CD4-positive, alpha-beta T cell treated with Interleukin-10 for 1 hour (primary cell): ENCODE measurements at places on chromosomes 12 and 14.

DNA sequence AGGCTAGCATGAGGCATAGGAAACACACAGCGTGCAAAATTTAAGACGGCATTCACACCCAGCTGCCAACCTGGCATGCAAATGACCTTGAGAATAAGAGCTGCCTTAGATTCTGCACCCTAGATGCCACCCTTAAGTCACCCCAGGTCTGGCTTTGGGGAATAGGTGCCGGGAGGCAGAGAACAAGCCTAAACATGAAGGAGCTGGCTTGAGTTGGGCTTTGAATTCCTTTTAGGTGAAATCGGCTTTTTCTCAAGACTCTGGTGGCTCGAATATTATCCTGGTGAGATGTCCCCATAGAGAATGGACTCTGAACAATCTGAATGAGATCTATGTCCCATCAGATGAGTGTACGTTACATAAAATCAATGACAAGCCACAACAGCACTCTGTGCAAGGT lies 1090.5 kb downstream of the VRK1 start:
- DNase-seq: no peak

DNA sequence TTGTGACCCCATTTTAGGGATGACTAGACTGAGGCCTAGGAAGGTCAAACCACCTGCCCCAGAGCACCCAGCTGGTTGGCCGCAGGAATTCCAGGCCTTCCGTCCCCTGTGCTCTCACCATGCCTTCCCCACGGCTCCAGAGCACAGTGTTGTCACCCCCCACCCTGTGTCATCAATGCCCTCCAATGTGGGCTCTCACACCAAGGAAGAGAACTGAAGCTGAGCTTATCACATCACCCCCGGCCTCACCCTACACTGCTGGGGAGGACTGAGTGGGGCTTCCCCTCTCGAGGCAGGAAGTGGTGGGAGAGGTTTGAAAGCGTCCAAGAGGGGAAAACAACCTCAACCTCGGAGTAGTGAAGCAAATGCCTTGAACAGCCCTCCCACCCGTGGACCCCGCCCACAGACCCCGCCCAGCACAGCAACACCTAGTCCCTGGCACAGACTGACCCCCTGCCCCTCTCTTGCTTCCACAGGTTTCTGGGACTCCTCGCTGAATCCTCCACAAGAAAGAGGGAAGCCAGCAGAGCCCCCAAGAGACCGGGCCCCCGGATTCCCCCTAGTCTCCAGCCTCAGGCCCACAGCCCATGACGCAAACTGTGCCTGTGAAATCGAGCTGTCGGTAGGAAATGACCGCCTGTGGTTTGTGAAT lies 97.2 kb downstream of the LGMN start:
- peak; percentile 87 for DNase-seq

DNA sequence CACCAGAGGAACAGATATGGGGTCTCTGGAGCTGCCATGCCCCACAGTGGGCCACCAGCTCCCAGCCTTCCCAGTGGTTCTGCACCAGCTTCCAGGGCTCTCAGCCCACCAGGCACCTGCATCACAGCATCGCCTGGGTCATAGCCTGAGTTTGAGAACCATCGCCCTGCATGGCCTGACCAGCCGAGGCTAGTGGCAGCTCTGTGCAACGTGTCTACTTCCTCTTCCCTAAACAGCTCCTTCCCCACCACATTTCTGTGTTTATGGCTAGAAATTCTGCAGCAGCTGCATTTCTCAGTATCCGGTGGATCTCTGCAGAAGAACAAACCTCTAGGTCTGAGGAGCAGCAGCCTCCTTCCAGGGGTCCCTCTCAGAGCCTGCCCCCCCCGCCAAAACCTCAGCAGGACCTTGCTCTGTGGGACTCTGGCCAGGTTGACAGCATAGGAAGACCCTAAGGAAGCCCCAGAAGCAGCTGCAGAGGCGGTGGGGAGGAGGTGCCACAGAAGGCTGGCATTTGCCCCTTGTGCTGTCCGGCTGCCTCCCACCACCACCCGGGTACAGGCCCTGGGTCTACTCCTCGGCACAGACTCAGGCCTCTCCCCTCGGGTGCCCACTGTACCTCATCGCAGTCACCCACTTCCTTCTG lies 47.7 kb downstream of the PSMA6 start:
- no peak for DNase-seq

GRCh38 chr14:54370323-54371198 lies 26.2 kb upstream of the CDKN3 start:
- DNase-seq: no peak

DNA sequence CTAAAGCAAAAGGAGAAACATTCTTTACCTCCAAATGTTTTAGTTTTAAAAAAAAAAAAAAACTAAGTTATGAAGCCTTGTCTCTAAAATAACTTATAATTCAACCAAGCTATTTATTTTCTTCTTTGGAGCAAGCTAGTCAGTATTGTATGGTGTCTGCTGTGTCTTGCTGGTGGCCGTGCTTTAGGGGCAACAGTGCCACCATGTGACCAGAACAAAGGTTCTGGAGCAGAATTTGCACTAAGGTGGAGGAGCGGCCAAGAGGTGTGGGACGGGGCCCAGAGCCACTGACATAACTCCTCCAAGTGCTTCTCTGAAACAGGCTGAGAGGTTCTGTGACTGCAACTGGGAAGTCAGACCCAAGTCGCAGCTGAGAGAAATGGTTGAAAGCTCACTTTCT lies 4.5 kb downstream of the FICD start:
- DNase-seq: peak; percentile 19

GRCh38 chr12:58509116-58509885 lies 411.0 kb downstream of the LRIG3 start:
- no peak for DNase-seq

- no peak for DNase-seq
Measured at GRCh38 chr14:99883866-99884650, 90.8 kb downstream of the EML1 start.

DNA sequence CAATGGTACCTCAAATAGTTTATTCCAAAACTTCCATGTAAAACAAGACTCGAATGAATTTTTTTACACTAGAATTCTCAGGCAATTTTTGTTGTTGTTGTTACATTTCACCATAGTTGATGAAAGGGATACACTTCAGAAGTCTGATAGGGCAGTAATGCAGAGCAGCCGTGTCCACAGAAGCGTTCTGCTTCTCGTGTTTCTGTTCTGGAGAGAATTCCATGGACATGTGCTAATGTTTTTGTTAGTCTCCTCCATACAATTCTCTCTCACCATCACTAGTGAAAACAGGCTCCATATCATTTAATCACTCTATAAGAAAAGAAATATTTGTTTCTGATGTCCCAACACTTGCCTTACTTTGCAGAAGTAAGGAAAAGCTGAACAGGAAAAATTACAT lies 606.1 kb downstream of the SLC16A7 start:
- DNase-seq: no peak

GRCh38 chr12:124720681-124721500 lies 142.8 kb downstream of the SCARB1 start:
- DNase-seq: no peak

DNA sequence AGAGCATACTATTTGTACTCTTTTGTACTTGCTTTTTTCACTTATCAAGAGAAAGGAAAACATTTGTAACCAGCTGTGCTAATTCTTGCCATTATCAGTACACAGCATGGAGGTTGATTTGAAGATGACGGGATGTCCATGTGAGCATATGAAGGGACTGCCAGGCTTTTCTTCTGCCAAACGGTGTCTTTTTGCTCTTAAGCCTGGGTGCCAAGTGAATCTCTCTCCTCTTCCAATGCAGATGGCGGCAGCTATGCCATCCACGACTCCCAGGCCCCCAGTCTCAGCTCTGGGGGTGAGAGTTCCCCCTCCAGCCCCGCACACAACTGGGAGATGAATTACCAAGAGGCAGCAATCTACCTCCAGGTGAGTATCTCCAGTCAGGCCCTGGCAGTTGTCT lies 38.9 kb downstream of the TPCN1 start:
- DNase-seq: no peak

GRCh38 chr14:70803321-70804310 lies 5.7 kb downstream of the MAP3K9 start:
- DNase-seq: no peak

DNA sequence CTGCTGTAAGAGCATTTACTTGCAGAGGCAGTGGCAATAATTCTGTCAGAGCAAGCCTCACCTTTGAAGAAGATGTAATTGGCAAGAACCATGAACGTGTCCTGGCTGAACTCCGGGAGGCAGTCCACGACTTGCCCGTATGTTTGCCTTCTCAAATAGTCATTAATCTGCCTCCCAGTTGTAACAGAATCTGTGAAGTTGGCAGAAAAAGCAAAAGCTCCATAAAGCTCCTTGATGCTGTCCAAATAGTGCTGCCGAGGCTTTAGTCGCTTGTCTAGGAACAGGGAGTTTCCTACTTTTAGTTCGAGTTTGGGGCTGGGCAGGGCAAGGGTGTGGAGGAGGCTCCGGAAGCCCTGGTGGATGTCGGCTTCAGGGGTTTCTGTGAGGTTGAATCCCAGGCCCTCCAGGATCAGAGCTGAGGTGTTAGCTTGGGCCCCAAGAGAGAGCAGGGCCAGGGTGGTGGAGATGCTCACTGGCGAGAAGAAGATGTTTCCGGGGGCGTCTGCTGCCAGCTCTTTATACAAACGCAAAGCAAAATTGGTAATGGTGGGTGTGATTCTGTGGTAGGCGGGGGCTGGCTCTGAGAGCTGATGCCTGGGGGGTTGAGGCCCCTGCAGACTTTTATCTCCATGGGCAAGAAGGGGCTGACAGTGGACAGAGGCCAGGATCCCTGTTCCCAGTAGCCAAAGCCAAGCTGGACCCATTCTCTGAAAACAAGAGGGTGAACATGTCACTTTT lies 4.4 kb downstream of the SERPINA11 start:
- no peak for DNase-seq

GRCh38 chr12:121095544-121096198 lies 37.0 kb upstream of the P2RX7 start:
- peak; percentile 84 for DNase-seq

- no peak for DNase-seq
Measured at GRCh38 chr12:47078086-47078395, 1.4 kb upstream of the PCED1B start.

DNA sequence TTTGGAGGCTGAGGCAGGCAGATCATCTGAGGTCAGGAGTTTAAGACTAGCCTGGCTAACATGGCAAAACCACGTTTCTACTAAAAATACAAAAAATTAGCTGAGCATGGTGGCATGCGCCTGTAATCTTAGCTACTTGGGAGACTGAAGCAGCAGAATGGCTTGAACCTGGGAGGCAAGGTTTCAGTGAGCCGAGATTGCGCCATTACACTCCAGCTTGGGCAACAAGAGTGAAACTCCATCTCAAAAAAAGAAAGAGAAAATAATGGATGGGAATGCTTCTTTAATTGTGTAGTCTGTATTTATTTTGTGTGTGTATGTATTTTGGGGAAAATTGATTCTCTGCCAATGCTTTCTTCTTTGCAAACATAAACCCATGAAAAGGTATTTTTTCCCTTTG lies 32.5 kb downstream of the SRGAP1 start:
- DNase-seq: no peak

DNA sequence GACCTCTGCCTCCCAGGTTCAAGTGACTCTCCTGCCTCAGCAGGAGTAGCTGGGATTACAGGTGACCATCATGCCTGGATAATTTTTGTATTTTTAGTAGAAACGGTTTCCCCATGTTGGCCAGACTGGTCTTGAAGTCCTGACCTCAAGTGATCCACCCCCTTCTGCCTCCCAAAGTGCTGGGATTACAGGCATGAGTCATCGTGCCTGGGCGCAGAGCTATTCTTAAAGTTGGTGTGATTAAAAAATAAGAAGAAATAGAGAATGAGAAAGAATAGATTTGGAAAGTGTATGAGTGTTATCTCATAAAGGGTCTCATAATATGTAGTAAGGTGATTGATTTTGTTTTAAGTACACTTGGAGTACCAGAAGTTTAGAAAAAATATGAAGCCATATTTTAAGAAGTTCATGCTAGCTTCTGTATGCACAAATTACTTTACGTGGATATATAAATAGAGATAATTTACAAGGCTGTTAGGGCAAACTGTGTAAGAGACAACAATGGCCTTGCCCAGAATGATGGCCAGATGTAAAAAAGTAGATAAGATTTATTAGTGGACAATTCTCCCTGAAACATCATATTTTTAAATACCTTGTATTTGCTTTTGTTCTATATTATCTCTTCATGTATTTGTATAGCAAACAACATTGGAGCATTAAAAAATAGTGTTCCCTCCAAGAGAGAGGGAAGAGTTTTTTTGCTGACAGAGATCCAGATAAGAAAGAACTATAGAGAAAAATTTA lies 1108.5 kb downstream of the SLC16A7 start:
- DNase-seq: no peak

- DNase-seq: no peak
Measured at GRCh38 chr12:20513189-20513588, 144.9 kb downstream of the PDE3A start.

- DNase-seq: no peak
Measured at GRCh38 chr12:49948866-49949845, 1.4 kb upstream of the AQP2 start.

- no peak for DNase-seq
Measured at GRCh38 chr14:33369041-33369440, 430.4 kb downstream of the NPAS3 start.

DNA sequence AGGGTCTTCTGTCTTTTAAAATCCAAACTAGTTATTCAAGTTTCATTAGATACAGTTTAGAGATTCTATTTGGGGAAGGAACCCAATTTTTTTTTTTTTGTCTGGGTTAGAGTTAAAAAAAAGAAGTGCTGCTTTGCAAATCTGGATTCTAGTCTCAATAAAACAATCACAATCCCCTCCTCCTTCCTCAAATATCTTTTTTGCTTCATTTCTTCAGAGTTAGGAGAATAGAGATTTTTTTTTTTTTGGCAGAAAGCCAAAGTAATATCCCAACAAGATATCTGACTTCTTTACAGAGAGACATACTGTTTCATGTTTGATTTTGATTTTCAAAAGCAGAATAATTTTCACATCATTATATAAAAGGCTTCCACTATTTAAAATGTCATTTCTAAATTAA lies 201.9 kb downstream of the FOXN3 start:
- DNase-seq: no peak

GRCh38 chr12:107296681-107297089 lies 203.3 kb upstream of the CRY1 start:
- no peak for DNase-seq

DNA sequence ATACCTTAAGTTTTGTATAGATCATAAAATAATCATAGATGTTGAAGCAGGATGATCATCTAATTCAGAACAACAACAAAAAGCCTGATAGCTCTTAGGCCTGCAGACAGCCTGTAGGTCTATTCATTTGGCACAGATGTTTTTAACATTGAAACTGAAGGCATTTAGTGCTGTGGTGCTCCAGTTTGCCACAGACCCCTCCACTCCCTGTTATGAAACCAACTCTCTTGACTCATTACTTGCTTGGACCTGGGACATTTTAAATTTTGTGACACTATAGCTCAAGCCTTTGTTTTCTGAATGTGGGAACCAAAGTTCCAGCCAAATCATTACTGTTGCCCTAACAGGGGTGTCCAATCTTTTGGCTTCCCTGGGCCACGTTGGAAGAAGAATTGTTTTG lies 9.1 kb downstream of the PRKCH start:
- DNase-seq: peak; percentile 46

DNA sequence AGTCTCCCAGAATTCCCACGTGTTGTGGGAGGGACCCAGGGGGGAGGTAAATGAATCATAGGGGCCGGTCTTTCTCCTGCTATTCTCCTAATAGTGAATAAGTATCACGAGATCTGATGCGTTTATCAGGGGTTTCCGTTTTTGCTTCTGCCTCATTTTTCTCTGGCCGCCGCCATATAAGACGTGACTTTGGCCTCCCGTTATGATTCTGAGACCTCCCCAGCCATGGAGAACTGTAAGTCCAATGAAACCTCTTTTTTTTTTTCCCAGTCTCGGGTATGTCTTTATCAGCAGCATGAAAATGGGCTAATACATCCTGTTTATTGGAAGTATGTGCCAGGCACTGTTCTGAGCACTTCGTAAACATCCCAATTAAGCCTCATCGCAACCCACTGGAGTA lies 788 bp downstream of the KRT72 start:
- DNase-seq: no peak

- DNase-seq: peak; percentile 90
Measured at GRCh38 chr12:14948672-14949071, 10.3 kb upstream of the ERP27 start.
